ENCODE measurements at places on chromosomes 6 and 20. TPM values are rescaled to one million over a fixed set of nuclear protein-coding genes. Genes with fewer than 3 reads are reported as not detected.

DNA sequence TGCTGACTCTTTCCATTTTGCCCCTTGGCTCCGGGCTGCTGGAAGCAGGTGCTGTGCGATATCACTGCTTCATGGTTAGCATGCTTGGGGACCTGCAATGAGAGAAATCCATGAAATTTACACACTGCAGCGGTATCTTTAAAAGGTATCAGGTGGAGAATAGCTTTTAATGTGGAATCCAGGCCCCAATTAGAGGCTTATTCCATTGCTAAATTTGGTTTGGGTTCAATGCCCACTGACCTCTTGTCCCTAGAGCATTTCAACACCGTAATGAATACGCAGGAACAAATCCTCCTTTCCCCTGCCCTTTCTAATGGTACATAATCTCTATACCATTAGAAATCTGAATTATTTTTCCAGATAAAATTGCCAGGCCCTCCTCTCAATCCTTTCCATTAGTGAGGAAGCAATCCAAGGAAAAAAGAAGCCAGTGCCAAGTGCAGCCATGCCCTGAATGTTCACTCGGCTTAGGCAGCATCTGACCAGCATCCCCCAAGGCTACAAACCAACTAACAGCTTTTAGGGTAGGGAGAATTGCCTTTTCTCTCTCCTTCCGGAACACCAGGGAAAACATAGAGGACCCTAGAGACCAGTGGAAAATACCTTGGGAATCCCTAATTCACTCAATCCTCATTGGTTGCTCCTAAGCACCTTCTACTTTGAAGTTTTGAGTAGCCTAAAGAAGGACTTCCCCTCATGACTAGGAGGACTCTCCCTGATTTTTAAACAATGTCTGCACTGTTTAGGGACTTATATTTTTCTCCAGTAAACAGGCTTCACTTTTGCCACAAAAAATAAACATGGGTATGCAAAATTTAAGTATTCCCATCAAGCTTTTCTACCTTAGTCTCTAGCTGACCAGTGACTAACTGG lies 143.1 kb downstream of the QRSL1 start:
- H3K4me3 ChIP-seq: no peak overlapping the region
- no peak for DNase-seq
- no peaks in the 10 kb centered on the region for H3K4me1 ChIP-seq
- no peaks in the 10 kb centered on the region for H3K27me3 ChIP-seq

EMILIN3 gene
- polyA plus RNA-seq: not detected

ITCH gene
- polyA plus RNA-seq: 14.6 TPM

- no peaks in the 10 kb centered on the region for H3K27me3 ChIP-seq
- no peak overlapping the region for H3K4me3 ChIP-seq
- no peak overlapping the region for H3K27ac ChIP-seq
- H3K36me3 ChIP-seq: no peaks in the 10 kb centered on the region
- H3K4me1 ChIP-seq: no peaks in the 10 kb centered on the region
- DNase-seq: no peak
Measured at GRCh38 chr6:169921853-169922824, 170.7 kb downstream of the ERMARD start.

DNA sequence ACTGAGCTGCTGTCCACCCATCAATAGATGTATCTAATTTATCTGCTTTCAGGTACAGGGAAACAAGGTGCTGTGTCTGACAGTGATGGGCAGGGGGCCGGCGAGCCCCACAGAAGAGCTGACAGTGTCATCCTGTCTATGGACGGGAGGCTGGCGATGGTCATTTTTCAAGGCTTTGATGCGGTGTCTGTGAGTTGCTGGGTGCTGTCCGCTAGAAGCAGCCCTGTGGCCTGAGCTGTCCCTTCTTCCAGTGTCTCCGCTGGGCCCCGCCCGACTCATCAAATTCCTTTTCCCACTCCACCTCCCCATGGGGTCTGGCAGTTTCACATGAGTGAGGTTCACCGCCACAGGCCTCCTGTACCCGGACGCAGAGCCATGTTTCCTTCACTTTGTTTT lies 161.4 kb upstream of the PMEPA1 start:
- no peak overlapping the region for H3K27ac ChIP-seq
- H3K4me3 ChIP-seq: no peak overlapping the region
- peaks cover 1% of the 10 kb centered on the region for H3K4me1 ChIP-seq
- no peaks in the 10 kb centered on the region for H3K27me3 ChIP-seq
- DNase-seq: no peak

C6orf52 gene
- 1.3 TPM for polyA plus RNA-seq

DNA sequence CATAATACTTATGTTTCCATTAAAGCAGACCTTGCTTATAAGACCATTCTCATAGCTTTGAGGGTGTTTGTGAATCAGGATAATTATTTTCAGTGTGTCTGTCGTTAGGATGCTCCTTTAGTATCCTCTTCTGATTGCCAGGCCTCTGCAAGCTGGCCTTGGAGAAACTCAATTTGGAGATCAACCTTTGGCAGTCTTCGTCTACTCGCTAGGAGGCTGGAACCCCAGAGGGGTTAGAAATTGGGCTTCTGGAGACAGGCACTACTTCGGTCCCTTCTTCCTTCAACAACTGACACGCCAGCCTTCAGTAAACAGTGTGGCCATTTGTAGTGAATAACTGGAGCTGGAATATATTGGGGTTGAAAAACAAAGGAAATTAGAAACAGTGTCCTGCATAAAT lies 100.8 kb upstream of the CITED2 start:
- H3K27me3 ChIP-seq: no peaks in the 10 kb centered on the region
- no peak overlapping the region for H3K27ac ChIP-seq
- no peaks in the 10 kb centered on the region for H3K4me1 ChIP-seq
- no peaks in the 10 kb centered on the region for H3K36me3 ChIP-seq

PSORS1C1 gene
- polyA plus RNA-seq: not detected

- DNase-seq: no peak
- no peak overlapping the region for H3K4me3 ChIP-seq
- no peaks in the 10 kb centered on the region for H3K4me1 ChIP-seq
Measured at GRCh38 chr6:96460052-96460700, 61.4 kb upstream of the UFL1 start.

DNA sequence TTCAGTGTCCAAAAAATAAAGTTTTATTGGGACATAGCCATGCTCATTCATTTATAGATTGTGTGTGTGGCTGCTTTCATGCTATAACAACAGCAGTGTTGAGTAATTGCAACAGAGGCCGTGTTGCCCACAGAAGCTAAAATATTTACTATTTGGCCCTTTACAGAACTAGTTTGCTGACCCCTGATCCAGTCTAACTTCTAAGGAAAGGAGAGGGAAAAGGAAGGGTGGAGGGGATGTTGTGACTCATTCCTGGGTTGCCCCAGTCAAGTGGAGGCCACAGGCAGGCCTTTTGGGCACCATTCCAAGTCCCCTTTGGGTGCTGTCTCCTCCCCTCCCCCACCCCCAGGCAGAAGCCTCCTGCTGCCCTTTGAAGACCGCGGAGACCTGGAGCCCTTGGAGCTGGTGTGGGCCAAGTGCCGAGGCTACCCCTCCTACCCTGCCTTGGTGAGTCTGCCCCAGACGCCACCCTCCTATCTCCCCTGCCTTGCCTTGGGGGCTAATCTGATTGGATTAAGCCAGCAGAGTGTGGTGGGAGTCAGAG lies 28.4 kb downstream of the BRPF3 start:
- no peak overlapping the region for H3K27ac ChIP-seq
- no peaks in the 10 kb centered on the region for H3K4me1 ChIP-seq
- no peak overlapping the region for H3K4me3 ChIP-seq
- no peaks in the 10 kb centered on the region for H3K27me3 ChIP-seq

GRCh38 chr6:52227495-52227894 lies 16.8 kb downstream of the IL17F start:
- H3K27ac ChIP-seq: no peak overlapping the region
- H3K4me3 ChIP-seq: no peak overlapping the region
- no peaks in the 10 kb centered on the region for H3K4me1 ChIP-seq
- DNase-seq: no peak
- H3K27me3 ChIP-seq: peaks cover 4% of the 10 kb centered on the region

COL10A1 gene
- 0.33 TPM for polyA plus RNA-seq

SGK2 gene
- not detected for polyA plus RNA-seq

GRCh38 chr6:116685437-116685993 lies 4.5 kb downstream of the KPNA5 start:
- no peak overlapping the region for H3K27ac ChIP-seq
- no peak overlapping the region for H3K4me3 ChIP-seq
- no peaks in the 10 kb centered on the region for H3K36me3 ChIP-seq
- no peaks in the 10 kb centered on the region for H3K27me3 ChIP-seq
- no peak for DNase-seq

GRCh38 chr6:106167096-106167814 lies 81.1 kb downstream of the PRDM1 start:
- peaks cover 26% of the 10 kb centered on the region for H3K4me1 ChIP-seq
- H3K4me3 ChIP-seq: no peak overlapping the region
- no peak for DNase-seq
- H3K36me3 ChIP-seq: no peaks in the 10 kb centered on the region
- no peak overlapping the region for H3K27ac ChIP-seq

- H3K27me3 ChIP-seq: no peaks in the 10 kb centered on the region
- no peak overlapping the region for H3K4me3 ChIP-seq
- no peak overlapping the region for H3K27ac ChIP-seq
- H3K4me1 ChIP-seq: no peaks in the 10 kb centered on the region
Measured at GRCh38 chr20:22411627-22412450, 172.5 kb downstream of the FOXA2 start.

- H3K27me3 ChIP-seq: no peaks in the 10 kb centered on the region
- no peaks in the 10 kb centered on the region for H3K36me3 ChIP-seq
- no peak for DNase-seq
- no peak overlapping the region for H3K27ac ChIP-seq
Measured at GRCh38 chr6:104462811-104463599, 396.7 kb downstream of the HACE1 start.

SLC22A7 gene
- not detected for polyA plus RNA-seq

- no peaks in the 10 kb centered on the region for H3K4me1 ChIP-seq
- no peak overlapping the region for H3K27ac ChIP-seq
- DNase-seq: no peak
Measured at GRCh38 chr6:160973311-160974250, 18.0 kb upstream of the MAP3K4 start.

ADGB gene
- polyA plus RNA-seq: not detected

GRCh38 chr6:168469521-168469920 lies 28.5 kb downstream of the SMOC2 start:
- no peaks in the 10 kb centered on the region for H3K27me3 ChIP-seq
- H3K27ac ChIP-seq: no peak overlapping the region
- no peak for DNase-seq
- no peaks in the 10 kb centered on the region for H3K4me1 ChIP-seq
- no peak overlapping the region for H3K4me3 ChIP-seq

DNA sequence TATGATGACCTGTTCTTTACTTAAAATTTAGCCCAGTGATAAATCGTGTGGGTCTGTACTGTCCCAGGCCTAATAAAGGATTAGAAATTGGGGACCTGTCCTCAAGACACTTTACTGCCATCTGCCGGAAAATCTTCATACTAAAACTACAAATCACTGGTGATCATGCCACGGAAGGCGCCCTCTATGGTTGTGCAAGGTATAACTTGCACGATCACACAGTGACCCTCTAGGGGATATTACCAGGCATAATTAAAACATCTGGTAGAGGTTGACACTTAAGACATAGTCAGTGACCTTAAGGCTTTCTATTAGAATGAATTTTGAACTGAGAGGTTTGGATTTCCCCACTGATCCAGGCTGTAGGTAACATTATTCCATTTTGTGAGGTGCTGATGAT lies 172.6 kb downstream of the BMP2 start:
- no peaks in the 10 kb centered on the region for H3K36me3 ChIP-seq
- DNase-seq: no peak
- no peak overlapping the region for H3K27ac ChIP-seq
- no peak overlapping the region for H3K4me3 ChIP-seq

PPP1R16B gene
- polyA plus RNA-seq: 19.8 TPM
